ENCODE measurements at places on chromosomes 3 and 15.
A peak's percentile ranks its signal among the peaks of the same experiment; 100 is the strongest.

- no peak overlapping the region for H3K4me3 ChIP-seq
- peaks cover 93% of the 10 kb centered on the region for H3K36me3 ChIP-seq
- H3K27ac ChIP-seq: no peak overlapping the region
- no peaks in the 10 kb centered on the region for H3K27me3 ChIP-seq
- no peak for DNase-seq
Observed at GRCh38 chr3:154301561-154301960, 22.7 kb downstream of the DHX36 start.

DNA sequence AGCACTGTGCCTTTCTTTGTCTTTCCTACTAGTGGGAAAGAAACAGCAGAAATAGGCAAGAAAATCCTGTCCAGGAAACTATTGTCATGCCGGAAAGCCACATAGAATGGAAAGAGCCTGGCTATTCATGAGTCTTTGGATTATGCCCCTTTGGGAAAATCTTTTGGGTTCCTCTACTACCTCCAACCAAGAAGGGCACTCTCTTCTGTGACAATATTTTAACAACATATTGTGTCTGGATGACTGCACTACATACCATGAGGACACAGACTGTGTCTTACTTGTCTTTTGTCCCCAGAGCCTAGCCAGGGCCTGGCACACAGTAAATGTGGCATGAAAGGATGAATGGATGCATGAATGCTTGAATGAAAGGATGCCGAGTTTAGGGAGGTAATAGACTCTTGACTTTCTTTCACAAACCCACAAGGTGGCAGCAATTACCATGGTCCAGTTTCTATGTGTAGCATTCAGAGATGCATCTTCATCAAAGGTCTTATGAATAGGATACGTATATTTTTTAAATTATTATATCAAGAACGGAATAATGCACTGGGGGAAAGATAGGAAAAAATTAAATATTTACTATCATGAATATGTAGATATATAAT, 30.3 kb downstream of the ARL14 start:
- H3K27ac ChIP-seq: no peak overlapping the region
- peaks cover 47% of the 10 kb centered on the region for H3K27me3 ChIP-seq
- DNase-seq: no peak
- no peak overlapping the region for H3K4me3 ChIP-seq

DNA sequence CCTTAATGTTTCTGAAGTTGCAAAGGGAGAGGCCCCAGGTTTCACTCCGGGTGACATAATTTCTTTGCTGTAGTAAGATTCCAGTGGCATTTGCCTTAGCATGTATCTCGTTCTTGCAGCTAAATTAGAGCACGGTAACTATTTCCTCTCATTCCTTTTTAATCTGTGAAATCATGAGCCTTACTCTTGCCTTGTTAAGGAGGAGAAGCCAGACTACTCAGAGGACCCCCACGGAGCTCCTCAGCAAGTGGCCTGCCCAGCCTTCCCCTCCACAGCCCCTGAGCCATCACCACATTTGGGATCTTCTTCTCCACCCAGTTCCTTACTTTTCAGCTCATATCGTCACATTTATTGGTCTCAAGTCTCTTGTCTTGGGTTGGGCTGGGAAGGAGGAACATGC, 54.2 kb downstream of the ABHD2 start:
- no peaks in the 10 kb centered on the region for H3K27me3 ChIP-seq
- no peak overlapping the region for H3K27ac ChIP-seq
- no peak for DNase-seq
- H3K4me3 ChIP-seq: no peak overlapping the region
- H3K36me3 ChIP-seq: peaks cover 53% of the 10 kb centered on the region
- peaks cover 37% of the 10 kb centered on the region for H3K4me1 ChIP-seq

- H3K4me1 ChIP-seq: no peaks in the 10 kb centered on the region
- H3K4me3 ChIP-seq: no peak overlapping the region
- DNase-seq: no peak
- H3K36me3 ChIP-seq: no peaks in the 10 kb centered on the region
- H3K27me3 ChIP-seq: peaks cover 6% of the 10 kb centered on the region
Observed at GRCh38 chr3:143951351-143951971, 20.2 kb upstream of the DIPK2A start.

DNA sequence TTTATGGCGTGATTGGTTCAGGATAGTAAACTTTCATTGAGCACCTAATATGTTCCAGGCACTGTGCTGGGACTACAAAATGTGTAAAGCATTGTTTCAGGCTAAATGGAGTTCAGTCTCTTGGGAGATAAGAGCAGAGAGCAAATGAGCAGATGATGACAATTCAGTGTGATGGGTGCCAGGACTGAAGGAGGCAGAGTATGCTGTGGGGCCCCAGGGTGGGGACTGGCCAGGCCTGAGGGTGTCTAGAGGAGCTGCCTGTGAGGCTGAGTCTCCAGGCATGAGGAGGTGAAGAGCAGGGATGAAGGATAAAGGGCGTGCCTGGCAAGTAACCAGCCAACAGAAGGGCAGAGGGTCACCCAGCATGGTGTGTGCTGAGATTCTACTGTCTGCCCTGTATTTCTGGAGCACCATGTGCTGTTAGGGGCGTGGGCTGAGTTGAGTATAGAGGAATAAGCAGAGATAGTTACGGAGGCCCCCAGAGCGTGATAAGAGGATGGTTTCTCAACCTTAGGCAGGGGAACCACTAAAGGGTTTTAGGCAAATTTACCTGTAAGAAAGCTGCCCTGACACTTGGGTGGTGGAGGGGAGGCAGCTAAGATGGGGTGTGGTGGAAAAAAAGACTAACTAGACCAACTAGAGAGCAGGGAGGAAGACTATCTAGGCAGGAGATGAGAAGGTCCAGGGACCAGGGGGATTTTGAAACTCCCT, 38.5 kb downstream of the EPHB1 start:
- no peak for DNase-seq
- no peak overlapping the region for H3K27ac ChIP-seq
- H3K4me1 ChIP-seq: no peaks in the 10 kb centered on the region

DNA sequence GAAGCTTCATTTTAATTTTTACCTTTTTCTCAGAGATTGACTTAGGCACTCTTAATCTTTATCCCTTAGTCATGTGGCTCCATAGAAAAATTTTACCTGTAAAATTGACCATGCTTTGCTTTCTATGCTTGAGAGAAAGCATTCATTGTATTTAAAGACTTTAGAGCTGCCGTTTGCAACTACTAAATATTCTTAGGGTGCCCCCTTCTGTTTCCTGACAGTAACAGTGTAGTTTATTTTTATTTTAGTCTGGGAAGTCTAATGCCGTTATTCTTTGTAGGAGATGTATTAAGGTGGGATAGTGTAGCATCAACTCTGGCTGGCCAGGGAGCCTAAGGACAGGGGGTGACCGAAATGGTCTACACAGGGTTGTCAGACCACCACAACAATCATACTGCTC, 84.5 kb upstream of the SYNPR start:
- no peaks in the 10 kb centered on the region for H3K4me1 ChIP-seq
- no peaks in the 10 kb centered on the region for H3K27me3 ChIP-seq
- H3K36me3 ChIP-seq: no peaks in the 10 kb centered on the region
- H3K27ac ChIP-seq: no peak overlapping the region
- H3K4me3 ChIP-seq: no peak overlapping the region
- DNase-seq: no peak

DNA sequence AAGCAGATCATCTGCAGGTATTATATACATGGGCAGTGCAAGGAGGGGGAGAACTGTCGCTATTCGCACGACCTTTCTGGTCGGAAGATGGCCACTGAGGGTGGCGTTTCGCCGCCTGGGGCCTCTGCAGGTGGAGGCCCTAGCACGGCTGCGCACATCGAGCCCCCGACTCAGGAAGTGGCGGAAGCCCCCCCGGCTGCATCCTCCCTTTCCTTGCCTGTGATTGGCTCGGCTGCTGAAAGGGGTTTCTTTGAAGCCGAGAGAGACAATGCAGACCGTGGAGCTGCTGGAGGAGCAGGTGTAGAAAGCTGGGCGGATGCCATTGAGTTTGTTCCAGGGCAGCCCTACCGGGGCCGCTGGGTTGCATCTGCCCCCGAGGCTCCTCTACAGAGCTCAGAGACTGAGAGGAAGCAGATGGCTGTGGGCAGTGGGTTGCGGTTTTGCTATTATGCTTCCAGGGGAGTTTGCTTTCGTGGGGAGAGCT, 639 bp downstream of the MKRN3 start:
- H3K27me3 ChIP-seq: peaks cover 4% of the 10 kb centered on the region
- H3K4me1 ChIP-seq: no peaks in the 10 kb centered on the region
- H3K4me3 ChIP-seq: peak overlapping the region; percentile 78
- H3K36me3 ChIP-seq: no peaks in the 10 kb centered on the region

GRCh38 chr3:62686503-62687294, 188.5 kb downstream of the CADPS start:
- no peak overlapping the region for H3K27ac ChIP-seq
- H3K36me3 ChIP-seq: no peaks in the 10 kb centered on the region
- H3K27me3 ChIP-seq: no peaks in the 10 kb centered on the region
- H3K4me1 ChIP-seq: no peaks in the 10 kb centered on the region

DNA sequence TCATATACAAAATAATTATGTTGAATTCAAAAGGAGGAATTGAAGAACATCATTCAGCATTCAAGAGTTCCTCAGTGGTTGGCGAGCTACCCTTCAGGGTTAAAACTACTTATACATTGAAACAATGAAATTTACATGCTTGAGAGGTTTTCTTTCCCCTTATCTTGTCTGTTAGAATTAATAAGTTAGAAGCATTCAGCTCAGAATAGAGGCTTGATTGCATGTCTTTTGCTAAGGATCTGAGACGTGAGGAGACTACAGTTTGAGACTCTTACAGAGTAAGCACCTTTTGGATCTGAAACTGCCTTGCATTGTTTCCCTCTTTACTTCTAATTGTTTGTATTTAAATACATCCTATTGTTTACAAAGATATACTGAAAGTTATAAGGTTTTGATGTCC, 157.6 kb downstream of the NSUN3 start:
- no peaks in the 10 kb centered on the region for H3K4me1 ChIP-seq
- no peaks in the 10 kb centered on the region for H3K27me3 ChIP-seq
- no peak for DNase-seq
- H3K4me3 ChIP-seq: no peak overlapping the region
- no peaks in the 10 kb centered on the region for H3K36me3 ChIP-seq

All from activated T-cell treated with anti-CD3 and anti-CD28 coated beads, Interleukin-2, amount 50 U/mL, for 24 hours (primary cell).